ELF-1 (cell line): ENCODE measurements at places on chromosomes 5 and 9.

- DNase-seq: peak; percentile 37
Observed at GRCh38 chr5:135433681-135434426, 13.3 kb downstream of the DCANP1 start.

GRCh38 chr5:633501-633955 lies 21.4 kb downstream of the CEP72 start:
- DNase-seq: peak; percentile 19

GRCh38 chr5:150058480-150059126 lies 27.8 kb downstream of the CSF1R start:
- no peak for DNase-seq

GRCh38 chr5:53219610-53220009 lies 110.1 kb upstream of the MOCS2 start:
- DNase-seq: no peak

DNA sequence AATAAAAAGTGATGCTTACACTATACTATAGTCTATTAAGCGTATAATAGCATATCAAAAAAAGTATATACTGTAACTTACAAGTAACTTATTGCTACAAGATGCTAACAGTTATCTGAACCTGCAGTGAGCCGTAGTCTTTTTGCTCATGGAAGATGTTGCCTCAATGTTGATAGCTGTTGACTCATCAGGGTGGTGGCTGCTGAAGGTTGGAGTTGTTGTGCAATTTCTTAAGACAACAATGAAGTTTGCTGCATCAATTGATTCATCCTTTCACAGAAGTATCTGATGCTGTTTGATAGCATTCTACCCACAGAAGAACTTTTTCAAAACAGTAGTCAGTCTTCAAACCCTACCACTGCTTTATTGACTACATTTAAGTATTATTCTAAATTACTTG lies 7.8 kb upstream of the C9orf40 start:
- no peak for DNase-seq

- DNase-seq: peak; percentile 6
Observed at GRCh38 chr5:59673438-59674058, 220.0 kb downstream of the PDE4D start.

- peak; percentile 57 for DNase-seq
Observed at GRCh38 chr5:176994460-176995121, 12.0 kb downstream of the UIMC1 start.

- DNase-seq: no peak
Observed at GRCh38 chr5:74239261-74239660, 401.3 kb downstream of the ENC1 start.

DNA sequence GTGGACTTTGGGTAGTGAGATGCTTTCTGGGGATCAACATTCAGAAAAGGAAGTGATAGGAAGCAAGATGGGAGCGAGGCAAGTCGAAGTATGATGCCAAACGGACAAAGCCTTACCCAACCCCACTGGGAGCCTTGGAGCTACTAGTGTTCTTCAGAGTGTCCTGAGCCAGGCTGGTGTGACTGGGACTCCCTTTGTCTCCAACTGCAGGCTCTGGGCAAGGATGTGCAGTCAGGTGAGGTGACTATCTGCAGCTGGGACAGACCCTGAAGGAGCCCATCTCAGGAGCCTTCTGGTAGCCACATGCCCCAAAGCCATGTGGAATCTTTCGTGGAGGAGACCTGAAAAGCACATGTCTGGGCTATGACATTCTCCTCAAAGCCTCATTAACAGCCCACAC lies 360.6 kb downstream of the MTRR start:
- no peak for DNase-seq

- no peak for DNase-seq
Observed at GRCh38 chr9:113537229-113537810, 73.8 kb downstream of the RGS3 start.

DNA sequence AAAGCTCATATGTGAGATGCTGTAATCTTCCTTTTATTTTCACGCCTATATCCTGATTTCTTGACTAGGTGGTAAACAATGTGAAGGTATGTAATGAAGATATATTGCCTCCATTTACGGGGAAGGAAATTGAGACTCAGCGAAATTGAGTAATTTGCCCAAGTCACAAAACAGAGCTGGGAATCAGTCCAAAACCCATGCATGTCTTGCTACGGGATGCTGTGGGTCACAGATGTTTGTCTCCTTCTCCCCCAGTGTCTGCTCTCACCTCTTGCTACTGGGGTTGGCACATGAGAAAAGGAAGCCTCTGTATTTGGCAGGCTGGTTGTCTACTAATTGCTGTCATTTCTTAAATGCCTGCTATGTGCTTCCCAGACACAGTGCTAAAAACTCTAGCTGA lies 53.7 kb upstream of the TEX48 start:
- DNase-seq: no peak

GRCh38 chr9:136854113-136854841 lies 2.1 kb downstream of the MAMDC4 start:
- no peak for DNase-seq

GRCh38 chr5:121296356-121296755 lies 555.3 kb upstream of the FTMT start:
- no peak for DNase-seq

GRCh38 chr5:163574472-163575440 lies 69.3 kb downstream of the MAT2B start:
- no peak for DNase-seq

DNA sequence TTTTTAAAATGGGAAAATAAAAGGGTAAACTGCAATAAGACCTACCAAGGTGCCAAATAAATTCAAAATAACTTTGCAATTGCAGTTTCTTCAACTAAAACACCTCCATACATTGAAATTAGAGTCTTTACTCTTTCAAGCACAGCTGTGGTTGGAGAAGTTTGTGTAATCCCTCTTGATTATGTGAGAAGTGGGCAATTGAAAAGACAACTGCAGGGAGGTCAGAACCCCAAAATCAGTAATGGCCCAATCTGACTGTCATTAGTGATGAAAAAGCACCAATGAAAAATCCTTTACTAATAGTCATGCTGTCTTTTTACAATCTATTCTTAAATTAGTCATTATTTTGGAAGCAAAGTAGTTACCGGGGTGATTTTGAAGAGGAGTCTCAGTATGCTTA lies 116.7 kb upstream of the RGMB start:
- no peak for DNase-seq

DNA sequence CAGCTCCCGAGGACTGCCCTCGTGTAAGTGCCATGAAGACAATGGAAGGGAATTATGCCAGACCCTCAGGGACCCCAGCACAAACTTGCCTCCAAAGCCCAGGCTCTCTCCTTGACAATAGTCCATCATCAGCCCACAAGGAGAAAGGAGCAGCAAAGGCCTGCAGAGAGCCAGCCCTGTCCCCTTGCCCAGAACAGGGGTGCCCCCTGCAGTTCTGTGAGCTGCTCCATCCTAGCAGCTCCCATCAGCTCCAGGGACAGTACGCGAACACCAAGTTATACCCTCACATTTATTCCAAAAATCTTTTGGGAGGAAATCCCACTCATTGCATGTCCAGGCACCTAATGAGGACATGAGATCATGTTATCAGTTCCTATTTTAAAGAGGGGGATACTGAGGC lies 11.1 kb downstream of the BARX1 start:
- no peak for DNase-seq

DNA sequence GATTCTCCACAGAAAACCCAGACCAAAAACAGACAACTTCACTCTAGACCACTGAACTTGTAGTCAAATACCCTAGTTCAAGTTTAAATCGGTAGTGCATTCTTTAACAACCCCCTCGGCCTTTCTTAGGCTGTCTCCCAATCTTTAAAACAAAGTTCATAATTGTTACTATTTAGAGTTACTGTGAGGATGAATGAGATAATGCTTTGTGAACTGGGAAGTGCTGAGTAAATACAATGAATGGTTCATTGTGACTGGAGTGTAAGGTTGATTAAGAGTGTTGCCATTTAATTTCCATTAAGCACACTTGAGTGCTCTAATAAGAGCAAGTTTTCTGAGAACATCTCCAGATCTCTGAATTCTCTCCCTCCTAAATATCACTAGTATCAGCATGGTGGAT lies 228.8 kb upstream of the PIK3R1 start:
- DNase-seq: no peak
